ENCODE measurements at places on chromosomes 5 and 9. TPM values are rescaled to one million over a fixed set of nuclear protein-coding genes. Genes with fewer than 3 reads are reported as not detected.
A peak's percentile ranks its signal among the peaks of the same experiment; 100 is the strongest.

TMC1 gene
- total RNA-seq: not detected

- DNase-seq: peak; percentile 4
These were observed 215.0 kb downstream of the CNTLN start for GRCh38 chr9:17349831-17350230.

- DNase-seq: no peak
These were observed 275.0 kb downstream of the PLK2 start for GRCh38 chr5:58184910-58185309.

GRCh38 chr5:158051036-158051435 lies 192.1 kb upstream of the CLINT1 start:
- DNase-seq: no peak

DNA sequence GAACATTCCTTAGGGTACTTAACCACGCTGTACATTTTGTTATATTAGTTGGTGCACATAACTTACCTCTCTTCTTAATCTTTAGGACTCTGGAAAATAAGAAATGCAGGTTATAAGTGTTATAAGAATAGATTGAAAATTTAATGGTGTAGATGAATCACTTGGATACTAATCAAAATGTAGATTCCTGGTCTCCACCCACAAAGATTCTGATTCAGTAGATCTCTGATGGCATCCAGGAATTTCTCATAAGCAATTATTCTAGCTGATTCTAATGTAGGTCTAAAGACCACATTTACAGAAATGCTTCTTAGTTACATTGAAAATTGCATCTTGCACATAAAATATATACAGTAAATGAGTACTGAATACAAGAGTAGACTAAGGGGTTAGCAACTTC lies 38.9 kb upstream of the ASTN2 start:
- DNase-seq: no peak
